ENCODE measurements at places on chromosomes 12 and 14. TPM values are rescaled to one million over a fixed set of nuclear protein-coding genes. Genes with fewer than 3 reads are reported as not detected.

DNA sequence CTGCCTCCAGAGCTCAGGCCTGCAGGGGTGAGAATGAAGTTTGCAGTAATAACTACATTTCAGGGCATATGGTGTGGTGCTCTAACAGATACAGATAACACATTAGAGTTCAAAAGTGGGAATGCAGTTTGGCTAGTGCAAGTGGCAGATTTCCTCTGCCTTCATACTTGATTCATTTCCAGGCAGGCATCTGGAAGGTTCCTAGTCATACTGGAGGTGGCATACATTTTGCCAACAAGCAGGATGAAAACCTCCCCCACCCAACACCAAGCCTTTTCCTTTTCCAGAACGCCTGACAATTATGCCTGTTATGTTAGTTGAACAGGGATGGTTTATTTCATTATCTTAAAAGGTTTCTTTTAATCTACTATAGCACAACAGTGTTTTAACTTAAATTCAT lies 24.3 kb downstream of the VTI1B start:
- DNase-seq = no peak

RPS6KL1 gene
- 5.4 TPM for polyA plus RNA-seq

ENTPD5 gene
- 75.2 TPM for polyA plus RNA-seq

GRCh38 chr12:13093191-13093847 lies 10.1 kb downstream of the GSG1 start:
- DNase-seq = no peak

DNA sequence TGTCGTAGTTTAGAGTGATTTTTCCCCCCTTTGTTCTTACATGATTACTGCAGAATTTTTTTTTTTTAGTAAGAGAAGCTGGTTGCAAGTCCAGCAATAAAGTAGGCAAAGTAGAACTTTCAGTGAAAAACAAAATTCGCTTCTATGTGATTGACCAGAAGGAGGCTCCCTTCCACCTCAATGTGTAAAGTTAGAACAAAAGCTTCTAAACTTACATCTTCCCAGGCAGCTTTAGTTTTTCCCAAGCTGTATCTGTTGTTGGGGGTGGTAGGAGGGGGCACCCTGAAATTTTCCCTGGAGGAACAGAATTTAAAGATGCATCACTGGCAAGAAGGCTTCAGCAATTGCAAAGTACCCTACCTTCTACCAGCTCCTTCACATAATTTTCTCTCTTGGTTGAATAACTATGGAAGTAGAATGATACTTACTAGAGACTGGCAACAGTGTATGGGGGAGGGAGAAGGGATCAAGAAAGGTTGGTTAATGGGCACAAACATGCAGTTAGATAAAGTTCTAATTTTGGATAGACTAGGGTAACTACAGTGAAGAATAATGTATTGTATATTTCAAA lies 87.3 kb upstream of the E2F7 start:
- DNase-seq = peak; percentile 33

GRCh38 chr12:3558854-3559253 lies 67.9 kb downstream of the PRMT8 start:
- DNase-seq = no peak

CRACR2A gene
- polyA plus RNA-seq = 12.5 TPM

GRCh38 chr14:32319368-32320049 lies 9.6 kb upstream of the AKAP6 start:
- no peak for DNase-seq

DNA sequence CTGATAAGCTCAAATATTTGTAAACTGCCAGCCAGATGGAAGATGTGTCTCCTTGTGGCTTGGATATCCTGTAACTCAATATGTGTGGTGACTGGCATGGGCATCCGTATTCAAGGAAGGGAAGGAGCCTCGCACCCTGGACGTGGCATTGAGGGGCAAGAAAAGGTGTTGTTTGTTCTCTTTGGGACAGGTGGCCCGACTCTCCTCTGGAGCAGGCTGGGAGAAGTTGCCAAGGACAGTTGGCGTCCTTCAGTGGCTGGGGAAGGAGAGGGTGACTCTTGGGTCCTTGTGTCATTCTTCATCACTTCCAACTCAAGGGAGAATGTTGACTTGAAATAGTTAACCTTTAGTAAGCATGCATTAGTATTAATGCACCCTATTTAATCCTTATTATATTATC lies 39.6 kb downstream of the CACNA1C start:
- no peak for DNase-seq
